CD4-positive, alpha-beta T cell treated with Interleukin-15 for 4 hours (primary cell): ENCODE measurements at places on chromosomes 6 and 20.
A peak's percentile ranks its signal among the peaks of the same experiment; 100 is the strongest.

- no peak for DNase-seq
Observed at GRCh38 chr6:89640804-89641203, 2.3 kb upstream of the LYRM2 start.

- peak; percentile 47 for DNase-seq
Observed at GRCh38 chr6:111087871-111088667, 766 bp downstream of the SLC16A10 start.

DNA sequence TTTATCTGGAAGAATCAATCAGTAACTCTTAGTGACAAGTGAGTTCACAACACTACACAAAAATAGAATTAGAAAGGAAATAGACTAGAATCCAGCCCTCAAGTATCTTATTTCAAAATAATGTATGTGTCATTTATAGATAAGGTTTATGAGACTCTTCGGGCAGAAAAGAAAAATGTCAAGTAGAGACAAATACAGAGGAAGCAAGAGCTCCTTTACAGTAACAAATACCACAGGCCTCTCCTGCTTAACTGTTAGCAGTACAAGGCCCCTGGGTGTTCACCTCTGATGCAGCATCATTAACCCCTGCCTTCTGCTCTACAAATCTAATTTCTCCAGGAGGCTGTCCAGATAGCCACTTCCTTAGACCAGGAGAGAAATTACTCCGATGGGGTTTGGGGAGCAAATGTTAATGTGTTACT, 76.7 kb downstream of the UBE3D start:
- no peak for DNase-seq

DNA sequence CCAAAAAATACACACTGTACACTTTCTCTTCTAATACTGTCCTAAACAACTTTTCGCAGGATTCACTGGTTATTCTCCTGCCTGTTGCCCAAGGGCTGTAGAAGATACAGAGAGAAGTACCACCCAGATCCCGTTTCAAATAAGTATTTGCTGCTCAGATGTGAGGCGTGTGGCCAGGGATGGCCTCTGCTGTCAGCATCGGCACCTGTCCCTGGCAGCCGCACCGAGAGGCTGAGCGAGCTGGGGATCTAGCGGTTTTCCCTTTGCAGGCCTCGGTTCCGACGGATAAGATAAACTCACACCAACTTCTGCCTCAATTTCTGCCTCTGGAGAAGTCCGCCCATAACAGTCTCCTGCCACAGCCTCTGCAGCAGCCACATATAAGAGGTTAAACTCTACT, 685.2 kb upstream of the AGPAT4 start:
- no peak for DNase-seq

DNA sequence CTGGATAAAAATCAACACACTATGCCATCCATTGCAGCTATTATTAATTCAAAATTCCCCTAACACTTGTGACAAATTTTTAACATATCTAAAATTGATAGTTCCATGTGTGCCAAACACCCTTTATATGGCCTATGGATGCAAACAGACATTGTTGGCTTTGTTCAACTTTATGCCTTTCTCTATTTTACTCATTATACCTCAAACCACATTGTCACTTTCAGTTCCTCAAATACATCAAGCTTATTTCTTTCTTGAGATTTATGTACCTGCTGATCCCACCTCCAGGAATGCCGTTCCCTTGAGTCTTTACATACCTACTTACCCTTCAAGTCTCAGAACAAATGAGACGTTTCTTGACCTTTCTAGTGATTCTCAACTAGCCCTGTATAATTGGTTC, 193.5 kb upstream of the PLN start:
- DNase-seq = no peak

DNA sequence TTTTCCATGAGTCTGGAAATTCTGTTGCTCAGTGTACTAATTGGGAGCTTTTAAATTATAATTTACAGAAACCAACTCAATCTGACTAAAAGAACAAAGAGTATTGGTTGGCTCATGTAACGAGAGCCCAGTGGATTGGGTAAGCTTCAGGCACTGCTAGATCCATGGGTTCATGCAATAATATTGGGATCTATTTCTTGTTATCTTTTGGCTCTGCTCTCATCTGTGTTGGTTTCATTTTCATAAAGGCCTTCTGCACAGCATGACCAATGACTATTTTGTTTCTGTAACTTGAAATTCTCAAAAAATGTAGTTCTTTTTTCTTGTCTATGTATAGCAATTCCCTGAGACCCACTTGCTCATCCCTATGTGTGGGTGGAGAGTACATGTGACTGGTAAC, 12.0 kb downstream of the SLC2A10 start:
- DNase-seq = no peak

DNA sequence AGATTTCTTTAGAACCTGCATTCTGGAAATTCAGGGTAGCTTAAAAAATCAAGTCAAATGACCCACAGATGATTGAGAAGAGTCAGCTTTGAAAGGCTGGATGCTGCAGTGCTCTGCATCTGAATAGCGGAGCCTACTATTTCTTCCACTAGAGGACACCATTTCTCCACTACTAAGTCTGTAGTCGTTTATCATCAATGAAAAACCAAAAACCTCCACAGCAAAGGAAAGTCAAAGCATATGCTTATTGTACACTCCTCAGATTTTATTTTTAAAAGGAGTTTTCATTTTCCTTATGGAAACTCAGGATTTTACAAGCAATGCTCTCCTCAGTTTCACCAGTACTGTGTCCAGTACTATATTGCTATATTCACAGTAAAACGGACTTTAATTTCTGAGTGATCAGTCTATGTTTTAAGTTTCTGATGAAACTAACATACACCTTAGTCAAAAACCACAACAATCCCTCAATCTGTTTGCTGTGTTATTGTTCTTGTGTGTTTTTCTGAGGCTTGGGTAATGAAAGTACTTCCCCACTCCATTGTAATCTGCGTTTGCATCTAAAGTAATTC, 50.5 kb upstream of the ENPP5 start:
- peak; percentile 16 for DNase-seq
